Activated T-cell treated with anti-CD3 and anti-CD28 coated beads for 4 hours (primary cell): ENCODE measurements at places on chromosomes 5 and 9.

GRCh38 chr5:136332223-136333015, 32.9 kb downstream of the TRPC7 start:
- no peak for DNase-seq

DNA sequence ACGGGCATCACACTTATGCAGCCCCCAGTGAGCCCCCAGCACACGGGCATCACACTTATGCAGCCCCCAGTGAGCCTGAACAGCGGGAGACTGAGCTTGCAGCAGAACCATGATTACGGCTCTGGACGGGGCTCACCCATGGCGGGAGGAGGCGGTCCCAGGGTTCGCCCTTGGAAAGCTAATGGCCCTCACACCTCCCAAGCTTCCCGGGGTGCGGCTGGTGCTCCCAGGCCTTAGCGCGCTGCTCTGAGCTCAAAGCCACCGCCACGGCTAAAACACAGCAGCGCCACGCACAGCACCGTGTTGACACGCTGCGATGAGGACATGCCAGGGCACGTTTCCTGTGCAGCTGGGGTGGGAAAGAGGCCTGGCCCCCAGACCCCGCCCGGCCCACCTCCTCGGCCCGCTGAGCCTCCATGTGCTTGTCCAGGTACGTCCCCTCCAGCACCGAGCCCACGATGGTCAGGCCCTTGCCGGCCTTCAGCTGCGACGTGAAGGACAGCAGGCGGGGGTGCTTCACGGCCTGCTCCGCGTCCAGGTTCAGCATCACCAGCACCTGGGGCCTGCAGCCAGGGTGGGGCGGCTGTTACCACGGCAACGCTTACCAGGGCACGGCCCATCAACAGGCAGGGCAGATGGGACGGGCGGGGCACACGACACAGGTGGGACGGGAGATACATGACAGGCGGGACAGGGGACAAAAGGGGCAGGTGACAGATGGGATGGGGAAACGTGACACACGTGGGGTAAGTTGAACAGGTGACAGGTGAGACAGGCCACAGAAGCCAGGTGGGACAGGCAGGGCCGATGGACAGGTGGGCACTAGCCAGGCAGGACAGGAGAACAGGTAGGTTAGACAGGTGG, 38.4 kb downstream of the SLC12A7 start:
- no peak for DNase-seq

GRCh38 chr5:76813982-76814562, 4.8 kb upstream of the F2RL1 start:
- no peak for DNase-seq

GRCh38 chr9:121884057-121884541, 209.0 kb downstream of the TTLL11 start:
- no peak for DNase-seq

DNA sequence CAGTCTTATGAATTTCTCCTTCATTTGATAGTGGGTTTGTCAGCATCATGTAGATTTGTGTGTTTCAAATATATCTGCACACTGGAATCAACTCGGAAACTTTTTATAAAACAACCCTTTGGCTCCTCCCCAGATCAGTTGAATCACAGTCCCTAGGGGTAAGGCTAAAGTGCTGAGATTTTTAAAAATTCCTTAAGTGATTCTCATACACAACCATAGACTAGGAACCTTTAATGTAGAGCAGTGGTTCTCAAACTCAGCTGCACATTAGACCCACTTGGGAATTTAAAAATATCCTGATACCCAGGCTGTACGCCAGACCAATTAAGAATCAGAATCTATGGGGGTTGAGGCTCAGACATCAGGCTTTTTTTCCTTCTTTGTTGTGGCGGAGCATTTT, 17.5 kb upstream of the JAK2 start:
- no peak for DNase-seq

- no peak for DNase-seq
These were observed 450.8 kb downstream of the NFIB start for GRCh38 chr9:13863112-13863511.

GRCh38 chr5:74149395-74149794, 491.1 kb downstream of the ENC1 start:
- no peak for DNase-seq

- DNase-seq: no peak
These were observed 14.2 kb downstream of the RIC1 start for GRCh38 chr9:5643005-5643624.

DNA sequence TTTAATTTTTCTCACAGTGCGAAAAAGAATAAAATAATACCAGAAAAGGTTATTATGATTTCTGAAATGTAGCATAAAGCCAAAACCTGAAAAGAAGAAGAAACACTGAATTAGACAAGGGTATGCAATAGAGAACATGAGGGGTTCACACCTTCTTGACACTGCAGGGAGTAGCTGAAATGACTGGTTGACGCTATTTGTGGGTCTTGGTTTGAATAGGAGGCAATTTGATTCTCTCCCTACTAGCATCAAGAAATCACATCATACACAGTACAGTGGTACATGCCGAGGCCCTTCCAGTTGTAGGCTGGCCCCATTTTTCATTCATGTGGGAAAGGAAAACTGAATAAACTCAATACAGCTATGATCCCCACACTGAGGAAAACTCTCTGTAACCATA, 68.6 kb downstream of the NR3C1 start:
- DNase-seq: no peak

DNA sequence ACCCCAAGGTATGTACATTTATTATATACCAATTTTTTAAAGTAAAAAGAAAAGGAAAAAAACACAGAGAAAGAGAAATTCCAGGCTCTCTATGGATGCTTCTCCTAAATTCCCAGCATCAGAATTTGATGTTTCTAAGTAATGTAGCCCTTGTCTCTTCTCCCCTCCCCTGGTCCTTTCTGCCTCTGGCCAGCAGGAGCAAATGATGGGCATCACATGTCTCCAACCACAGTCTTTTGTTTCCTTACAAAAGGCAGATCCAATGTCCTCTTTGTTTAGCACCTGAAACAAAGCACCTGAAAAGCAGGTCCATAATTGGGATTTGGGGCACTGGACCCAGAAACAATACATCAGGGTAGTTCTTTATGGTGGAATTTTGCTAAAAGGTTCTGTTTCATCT, 50.4 kb upstream of the APC start:
- DNase-seq: no peak

DNA sequence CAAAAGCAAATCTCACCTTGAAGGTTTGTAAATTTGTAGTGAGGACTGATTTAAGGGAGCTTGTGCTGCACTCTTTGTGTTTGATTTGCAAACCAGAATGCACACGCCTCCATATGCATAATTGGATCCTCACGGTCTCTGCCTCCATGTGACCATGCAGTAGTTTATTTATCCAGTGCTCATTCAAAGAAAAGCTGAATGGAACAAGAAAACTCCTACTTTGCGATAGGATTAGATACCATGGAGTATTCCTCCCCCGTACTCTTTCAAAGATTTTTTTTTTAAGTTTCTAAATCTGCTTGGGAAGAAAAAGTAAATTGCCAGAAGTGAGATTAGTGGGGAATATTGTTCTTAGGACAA, 290.4 kb upstream of the TUT7 start:
- DNase-seq: no peak

- DNase-seq: no peak
These were observed 6.0 kb downstream of the NDOR1 start for GRCh38 chr9:137211532-137211931.

GRCh38 chr5:4989118-4989517, 151.0 kb upstream of the ADAMTS16 start:
- DNase-seq: no peak

DNA sequence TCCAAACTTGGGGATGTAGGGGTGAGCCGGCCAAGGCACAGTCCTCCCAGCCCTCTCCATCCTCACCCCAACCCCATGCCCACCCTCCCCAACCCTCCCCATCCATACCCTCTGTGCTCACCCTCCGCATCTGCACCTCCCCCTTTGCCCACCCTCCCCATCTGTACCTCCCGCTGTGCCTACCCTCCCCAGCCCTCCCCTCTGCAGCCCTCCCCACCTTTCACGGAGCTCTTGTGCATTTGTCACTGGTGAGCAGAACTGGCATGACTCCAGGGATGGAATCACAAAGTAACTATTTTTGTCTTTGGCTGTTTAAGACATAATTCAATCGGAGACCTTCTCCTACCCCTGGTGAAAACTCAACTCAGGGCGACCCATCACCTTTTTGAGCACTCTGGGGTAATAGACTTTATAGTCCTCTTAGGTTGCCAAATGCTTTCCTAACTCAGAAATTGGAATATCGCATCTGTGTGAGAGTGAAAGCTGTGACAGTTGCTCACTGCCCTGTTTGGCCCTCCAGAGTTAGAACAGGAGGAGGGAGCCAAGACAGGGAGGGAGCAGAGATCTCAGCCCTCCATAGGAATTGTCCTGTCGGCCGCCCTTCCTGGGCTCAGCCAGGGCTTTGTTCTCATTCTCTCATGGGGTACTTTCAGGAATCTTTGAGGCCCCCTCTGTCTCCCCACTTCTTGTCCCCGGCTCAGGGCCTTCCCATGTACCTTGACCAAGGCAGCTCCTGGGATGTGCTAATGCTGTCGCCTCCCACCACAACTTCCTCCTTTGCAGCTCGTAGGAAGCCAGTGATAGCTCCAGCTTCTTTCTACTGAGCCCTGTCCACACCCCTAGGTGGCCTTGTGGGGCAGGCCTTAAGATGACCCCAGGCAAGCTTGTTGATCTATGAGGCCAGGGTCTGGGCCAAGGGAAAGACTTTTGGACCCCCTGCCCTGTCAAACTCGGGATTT, 36.2 kb downstream of the OTULIN start:
- no peak for DNase-seq

GRCh38 chr9:93303258-93303771, 119.4 kb downstream of the WNK2 start:
- no peak for DNase-seq

- no peak for DNase-seq
These were observed 59.6 kb upstream of the SPATA31C2 start for GRCh38 chr9:88197781-88198340.

GRCh38 chr9:124355941-124356744, 59.1 kb downstream of the PSMB7 start:
- DNase-seq: no peak

DNA sequence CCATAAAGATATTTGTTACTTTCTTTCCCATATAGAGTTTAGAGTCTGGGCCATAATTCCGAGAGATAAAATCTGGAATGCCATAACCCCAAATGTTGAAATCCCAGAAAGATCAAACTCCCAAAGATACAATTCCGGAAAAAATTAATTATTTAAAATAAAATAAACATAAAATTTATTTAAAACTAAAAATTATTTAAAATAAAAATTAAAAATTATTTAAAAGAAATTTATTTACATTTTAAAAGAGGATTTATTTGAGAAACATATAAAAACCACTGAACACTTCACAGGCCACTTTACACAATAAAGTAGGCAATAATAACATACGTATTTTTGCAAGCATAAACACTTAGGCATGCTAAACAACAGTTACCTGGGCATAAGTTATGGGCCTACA, 57.9 kb downstream of the SHC3 start:
- no peak for DNase-seq

GRCh38 chr5:76805821-76806505, 12.9 kb upstream of the F2RL1 start:
- no peak for DNase-seq

- no peak for DNase-seq
These were observed 23.9 kb downstream of the SLC36A1 start for GRCh38 chr5:151471276-151471675.

GRCh38 chr5:24591426-24591825, 53.4 kb downstream of the CDH10 start:
- no peak for DNase-seq

- no peak for DNase-seq
These were observed 28.3 kb upstream of the APC start for GRCh38 chr5:112709416-112709815.

- DNase-seq: no peak
These were observed 99.7 kb downstream of the SERINC5 start for GRCh38 chr5:80156156-80156555.

DNA sequence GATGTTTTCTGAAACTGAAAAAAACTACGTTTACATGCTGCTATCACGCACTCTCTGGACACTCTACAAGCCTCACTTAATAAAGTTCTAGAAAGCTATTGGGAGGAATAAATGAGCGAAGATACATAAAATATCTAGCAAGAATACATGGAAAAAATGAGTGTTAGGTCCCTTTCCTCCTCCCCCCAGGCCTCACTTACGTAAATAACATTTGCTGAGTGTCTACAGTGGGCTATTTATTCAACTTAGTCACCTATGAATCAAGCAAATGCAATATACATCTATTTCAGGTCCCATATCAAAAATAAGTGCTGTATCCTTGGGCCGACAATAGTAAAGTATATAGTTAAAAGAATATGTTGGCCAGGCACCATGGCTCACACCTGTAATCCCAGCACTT, 62.5 kb downstream of the FRMD3 start:
- no peak for DNase-seq

- no peak for DNase-seq
These were observed 158.8 kb upstream of the SPEF2 start for GRCh38 chr5:35458824-35459207.

- DNase-seq: no peak
These were observed 300.8 kb downstream of the OSTF1 start for GRCh38 chr9:75389101-75389500.

DNA sequence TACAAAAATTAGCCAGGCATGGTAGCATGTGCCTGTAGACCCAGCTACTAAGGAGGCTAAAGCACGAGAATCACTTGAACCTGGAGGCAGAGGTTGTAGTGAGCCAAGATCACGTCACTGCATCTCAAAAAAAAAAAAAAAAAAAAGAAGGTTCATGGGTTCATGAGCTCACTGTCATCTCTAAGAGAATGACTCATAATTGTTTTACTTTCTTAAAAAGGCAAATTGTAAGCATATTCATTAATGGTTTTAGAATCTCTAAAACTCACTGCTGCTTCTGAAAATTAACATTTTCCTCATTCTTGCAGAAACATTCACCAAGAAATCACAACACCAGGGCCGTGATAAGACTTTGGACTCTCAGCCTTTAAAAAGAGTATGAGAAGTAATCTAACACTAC, 103.6 kb downstream of the GNA14 start:
- DNase-seq: no peak

DNA sequence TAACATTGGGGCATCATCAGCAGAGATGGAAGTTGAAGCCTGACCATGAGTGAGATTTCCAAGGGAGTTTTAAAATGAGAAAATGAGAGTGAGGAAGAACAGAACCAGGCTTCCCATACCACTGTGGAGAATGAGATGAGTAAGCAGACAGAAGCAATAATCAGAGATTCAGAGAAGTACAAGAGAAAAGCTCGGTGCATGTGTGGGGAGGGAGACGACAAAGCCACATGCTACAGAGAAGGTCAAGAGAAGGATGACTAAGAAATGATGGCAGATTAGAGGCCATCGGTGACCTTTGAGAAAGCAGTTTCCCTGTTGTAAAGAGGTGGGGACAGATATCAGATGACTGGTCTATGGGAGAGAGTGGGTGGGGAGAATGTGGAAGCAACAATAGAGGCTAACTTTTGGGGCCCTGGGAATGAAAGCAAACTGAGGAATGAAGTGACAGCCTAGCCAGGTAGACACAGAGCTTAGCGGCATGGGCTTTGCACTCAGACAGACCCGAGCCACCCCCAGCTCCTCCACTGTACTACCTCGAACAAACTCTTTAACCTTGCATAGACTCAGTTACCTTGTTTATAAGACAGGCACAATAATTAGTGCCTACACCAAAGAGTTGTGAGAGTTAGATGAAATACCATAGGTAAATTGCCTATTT, 207.7 kb downstream of the PIK3R1 start:
- no peak for DNase-seq

- no peak for DNase-seq
These were observed 546 bp downstream of the DNAJB5 start for GRCh38 chr9:34989946-34990635.

GRCh38 chr5:67902497-67902830, 313.1 kb upstream of the PIK3R1 start:
- DNase-seq: no peak
